Right lung (tissue), 10 donors: ENCODE measurements at places on chromosomes 2 and 18. TPM values are rescaled to one million over a fixed set of nuclear protein-coding genes. Genes with fewer than 3 reads are reported as not detected.

The DHRS9 gene
- 0.53 TPM for polyA plus RNA-seq

The RRM2 gene
- 38.0 TPM for polyA plus RNA-seq

- no peak for DNase-seq
Measured at GRCh38 chr18:24126155-24126961, 12.5 kb upstream of the CABYR start.

- no peak for DNase-seq
Measured at GRCh38 chr18:39692367-39693015, 2126.9 kb upstream of the CELF4 start.

DNA sequence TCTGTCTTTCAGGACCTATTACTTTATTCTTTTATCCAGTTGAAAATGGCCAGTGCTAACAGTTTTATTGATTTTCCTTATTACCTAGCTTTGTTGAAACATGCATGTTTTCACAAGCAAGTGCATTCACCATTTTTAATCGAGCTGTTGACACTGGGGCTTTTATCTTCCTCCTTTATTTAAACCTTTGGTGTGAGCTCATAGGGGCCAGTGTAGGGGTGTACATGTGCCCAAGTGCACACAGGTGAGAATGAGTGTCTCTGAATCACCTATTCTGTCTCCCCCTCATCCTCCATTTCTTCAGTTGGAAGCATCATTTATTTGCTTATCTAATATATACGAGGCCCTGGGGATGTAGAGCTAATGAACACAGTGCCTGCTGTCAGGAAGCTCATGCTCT, 199.1 kb downstream of the PRKCE start:
- no peak for DNase-seq

The TMEM185B gene
- 24.4 TPM for polyA plus RNA-seq

The INHA gene
- 0.50 TPM for polyA plus RNA-seq

The IL18RAP gene
- polyA plus RNA-seq, result 1.6 TPM

The MSGN1 gene
- polyA plus RNA-seq, result not detected

The TMX3 gene
- polyA plus RNA-seq, result 54.0 TPM

The SH3RF3 gene
- polyA plus RNA-seq, result 6.7 TPM

- DNase-seq, result no peak
Measured at GRCh38 chr2:196233805-196234475, 62.6 kb upstream of the STK17B start.

The CFAP221 gene
- polyA plus RNA-seq, result 13.4 TPM

The CD8B gene
- polyA plus RNA-seq, result 0.40 TPM

GRCh38 chr2:69858261-69858660, 28.8 kb downstream of the GMCL1 start:
- DNase-seq, result no peak

GRCh38 chr2:228181098-228182019, at the start of gene SPHKAP:
TSS of gene SPHKAP (minus strand) at chr2:228181687. CDS start at chr2:228181598, 89 bp downstream.
- peak; percentile 18 for DNase-seq

The BCL11A gene
- 29.8 TPM for polyA plus RNA-seq

- no peak for DNase-seq
Measured at GRCh38 chr2:32752952-32753351, 125.1 kb downstream of the TTC27 start.

- DNase-seq, result no peak
Measured at GRCh38 chr2:240297256-240298116, 138.0 kb upstream of the GPC1 start.
